ENCODE measurements at places on chromosomes 6 and 20.

DNA sequence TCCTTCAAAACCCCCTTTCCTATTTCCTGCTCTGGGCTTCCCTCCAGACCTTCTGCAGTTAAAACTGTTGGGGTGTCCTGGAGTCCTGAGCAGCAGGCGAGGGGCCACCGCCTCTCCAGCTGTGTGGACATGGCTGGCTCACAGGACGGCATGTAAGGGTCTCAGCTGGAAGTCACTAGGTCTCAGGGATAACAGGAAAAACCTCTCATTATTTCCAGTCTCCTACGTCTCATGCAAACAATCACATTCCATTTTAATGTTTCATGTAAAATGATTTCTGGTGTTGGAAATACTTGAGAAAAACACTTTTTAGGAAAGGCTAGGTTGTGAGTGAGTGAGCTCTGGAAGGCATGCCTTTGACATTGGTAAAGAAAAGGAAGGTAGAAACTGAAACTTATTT lies 158.7 kb downstream of the SCML4 start:
- DNase-seq = no peak

DNA sequence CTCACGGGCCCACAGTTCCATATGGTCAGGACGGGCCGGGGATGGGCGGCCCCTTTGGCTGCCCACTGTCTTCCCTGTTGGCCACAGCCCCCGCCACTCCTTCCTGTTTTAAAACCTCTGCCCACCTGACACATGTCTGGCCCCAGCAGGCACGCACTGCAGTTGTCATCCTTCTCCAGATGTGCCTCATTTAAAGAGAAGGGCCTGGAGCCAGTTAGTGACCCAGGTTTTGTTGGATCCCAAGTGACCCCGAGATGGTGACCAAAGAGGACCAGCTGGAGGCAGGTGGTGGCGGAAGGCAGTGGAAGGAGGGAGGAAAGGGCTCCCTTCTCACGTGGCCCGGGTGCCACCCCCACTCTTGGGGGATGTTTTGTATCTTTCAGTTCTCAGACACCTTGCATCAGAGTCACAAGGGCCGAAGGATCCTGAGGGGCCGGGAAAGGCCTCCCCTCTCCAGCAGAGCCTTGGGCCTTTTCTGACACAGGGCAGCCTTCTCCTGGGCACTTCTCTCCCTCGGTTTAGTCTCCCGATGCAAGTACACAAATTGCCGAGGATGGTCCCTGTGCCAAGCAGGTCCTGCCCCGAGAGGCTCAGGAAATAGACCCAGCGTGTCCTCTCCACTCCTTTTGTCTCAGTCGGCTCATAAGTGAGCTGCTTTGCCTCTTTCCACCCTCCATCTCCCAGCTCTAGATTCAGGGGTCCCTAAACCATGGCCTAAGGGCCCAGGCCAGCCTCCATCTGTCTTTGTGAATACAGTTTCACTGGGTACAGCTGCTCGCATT lies 117.6 kb downstream of the SULF2 start:
- no peak for DNase-seq

DNA sequence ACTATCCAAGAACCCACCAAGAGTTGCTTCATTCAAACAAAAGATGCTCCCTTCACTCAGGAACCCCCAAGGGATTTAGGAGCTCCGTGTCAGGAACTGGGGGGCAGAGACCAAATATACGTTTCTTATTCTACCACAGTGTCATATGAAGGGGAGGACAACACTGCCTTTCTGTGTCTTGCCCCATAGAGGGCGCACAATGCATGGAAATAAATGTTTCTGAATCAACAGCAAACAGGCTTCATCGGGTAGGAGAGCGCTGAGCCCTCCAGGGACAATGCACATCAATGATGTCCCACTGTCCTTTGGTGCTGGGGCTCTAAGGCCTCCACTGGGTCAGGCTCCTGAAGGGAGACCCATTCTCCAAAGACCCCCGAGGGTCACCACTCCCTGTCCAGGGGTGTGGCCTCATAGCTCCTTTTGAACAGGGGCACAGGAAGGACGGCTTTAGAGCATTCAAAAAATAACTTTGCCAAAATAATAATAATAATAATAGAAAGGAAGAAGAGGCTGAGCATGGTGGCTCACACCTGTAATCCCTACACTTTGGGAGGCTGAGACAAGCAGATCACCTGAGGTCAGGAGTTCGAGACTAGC lies 31.1 kb downstream of the PLG start:
- peak; percentile 0 for DNase-seq

DNA sequence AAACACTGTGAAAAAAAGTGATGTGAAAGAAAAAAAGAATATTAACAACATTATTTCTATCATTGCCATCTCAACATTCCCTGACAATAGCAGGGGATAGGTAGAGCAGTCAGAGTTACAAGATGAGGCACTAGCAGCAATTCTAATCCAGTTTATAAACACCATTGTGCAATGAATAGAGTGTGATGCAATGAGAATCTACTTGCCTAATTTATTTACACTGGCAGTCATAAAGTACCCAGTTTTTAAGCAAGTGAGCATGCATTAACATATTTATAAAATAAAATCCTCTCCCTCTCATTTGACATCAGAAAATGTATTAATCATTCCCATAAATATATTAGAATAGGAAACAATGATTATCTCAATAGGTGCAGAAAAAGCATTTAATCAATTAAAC lies 2.5 kb upstream of the MANEA start:
- no peak for DNase-seq

GRCh38 chr6:97594844-97595243 lies 311.8 kb upstream of the MMS22L start:
- DNase-seq = no peak

DNA sequence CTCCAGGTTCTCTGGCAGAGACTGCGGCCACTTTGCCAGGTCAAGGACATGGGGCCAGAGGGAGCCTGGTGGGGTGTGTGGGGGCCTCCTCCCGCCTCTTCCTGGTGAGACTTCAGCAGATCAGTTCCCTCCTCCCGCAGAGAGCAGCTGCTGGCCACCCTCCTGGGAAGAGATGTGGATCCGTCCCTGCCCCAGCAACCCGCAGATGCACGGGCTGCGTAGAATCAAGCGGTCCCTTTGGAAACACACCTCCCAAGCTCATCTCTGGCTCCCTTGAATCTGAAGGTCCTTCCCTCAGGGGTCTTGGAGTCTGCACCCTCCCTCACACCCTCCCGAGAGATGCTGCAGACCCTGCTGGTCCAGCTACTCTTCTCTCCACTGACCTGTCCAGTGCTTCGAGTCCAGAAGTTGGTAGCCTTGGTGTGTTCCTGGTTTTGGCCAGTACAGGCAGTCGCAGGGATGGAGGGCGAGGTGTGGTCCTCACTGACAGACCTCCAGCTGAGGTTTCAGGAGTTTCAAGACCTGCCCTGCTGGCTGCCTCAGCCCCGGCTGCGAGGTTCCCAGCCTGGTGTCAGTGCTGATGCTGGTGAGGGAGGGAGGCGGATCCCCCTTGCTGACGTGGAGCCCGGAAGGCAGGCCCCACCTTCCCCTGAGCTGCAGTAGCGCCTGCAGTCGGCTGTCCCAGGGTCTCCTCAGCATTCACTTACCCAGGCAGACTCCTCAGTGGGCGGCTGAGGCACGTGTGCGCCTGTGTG lies at the start of gene NPBWR2:
TSS of gene NPBWR2 (minus strand) at position 585 of the 755 bp plus-strand sequence. CDS start 734 bp downstream, outside the sequence.
- DNase-seq = no peak

GRCh38 chr20:43387737-43388136 lies 70.0 kb upstream of the SRSF6 start:
- no peak for DNase-seq

GRCh38 chr6:89611666-89612065 lies 26.9 kb downstream of the LYRM2 start:
- no peak for DNase-seq

- DNase-seq = no peak
Observed at GRCh38 chr6:123171341-123172115, 175.5 kb downstream of the CLVS2 start.

- no peak for DNase-seq
Observed at GRCh38 chr6:167770291-167770955, 56.3 kb upstream of the AFDN start.

GRCh38 chr20:63252284-63252711 lies 2.0 kb downstream of the NKAIN4 start:
- DNase-seq = no peak

DNA sequence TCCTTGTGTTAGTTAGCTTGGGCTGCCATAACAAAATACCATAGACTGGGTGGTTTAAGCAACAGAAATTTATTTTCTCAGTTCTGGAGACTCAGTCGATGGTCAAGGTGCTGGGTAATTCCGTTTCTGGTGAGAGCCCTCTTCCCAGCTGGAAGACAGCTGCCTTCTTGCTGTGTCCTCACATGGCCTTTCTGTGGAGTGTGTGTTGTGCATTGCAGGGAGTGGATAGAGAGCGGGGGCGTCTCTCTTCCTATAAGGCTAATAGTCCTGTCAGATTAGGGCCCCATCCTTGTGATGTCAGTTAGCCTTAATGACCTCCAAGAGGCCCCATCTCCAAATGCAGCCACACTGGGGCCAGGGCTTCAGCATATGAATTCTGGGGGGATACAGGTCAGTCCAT lies 19.2 kb downstream of the CHMP4B start:
- peak; percentile 73 for DNase-seq

GRCh38 chr6:142500250-142500786 lies 198.5 kb downstream of the ADGRG6 start:
- DNase-seq = no peak

DNA sequence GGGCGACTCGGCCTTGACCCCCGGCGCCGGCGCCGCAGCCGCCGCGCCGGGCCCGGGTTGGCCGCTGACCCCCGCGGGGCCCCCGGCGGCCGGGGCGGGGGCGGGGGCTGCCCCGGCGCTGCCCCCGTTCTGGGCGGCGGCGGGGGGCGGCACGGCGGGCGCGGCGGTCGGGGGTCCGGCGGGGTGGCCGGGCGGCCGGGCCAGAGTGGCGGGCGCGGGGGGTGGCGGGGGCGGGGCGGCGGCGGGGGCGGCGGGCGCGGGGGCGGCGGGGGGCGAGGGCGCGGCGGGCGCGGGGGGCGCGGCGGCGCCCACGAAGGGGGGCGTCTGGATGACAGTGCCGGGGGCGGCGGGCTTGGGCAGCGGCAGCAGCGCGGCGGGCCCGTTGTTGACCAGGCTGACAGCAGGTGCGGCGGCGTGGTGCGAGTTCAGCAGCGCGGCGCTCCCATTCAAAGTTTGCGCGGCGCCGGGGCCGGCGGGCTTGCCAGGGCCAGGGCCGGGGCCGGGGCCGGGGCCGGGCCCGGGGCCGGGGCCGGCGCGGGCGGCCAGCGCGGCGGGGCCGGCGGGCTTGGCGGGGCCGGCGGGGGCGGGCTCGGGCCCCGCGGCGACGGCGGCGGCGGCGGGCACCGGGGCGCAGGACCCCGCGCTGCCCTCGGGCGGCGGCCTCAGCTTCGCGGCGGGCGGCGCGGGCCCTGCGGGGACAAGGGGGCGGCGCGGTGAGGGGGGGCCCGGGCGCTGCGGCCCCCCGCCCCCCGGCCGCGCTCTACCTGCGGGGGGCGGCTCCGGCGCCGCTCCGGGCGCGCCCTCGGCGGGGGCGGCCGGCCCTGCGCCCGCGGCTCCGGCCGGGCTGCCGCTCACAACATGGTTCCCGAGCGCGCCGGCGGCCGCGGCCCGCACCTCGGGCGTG lies 659 bp downstream of the TAF4 start:
- DNase-seq = no peak

DNA sequence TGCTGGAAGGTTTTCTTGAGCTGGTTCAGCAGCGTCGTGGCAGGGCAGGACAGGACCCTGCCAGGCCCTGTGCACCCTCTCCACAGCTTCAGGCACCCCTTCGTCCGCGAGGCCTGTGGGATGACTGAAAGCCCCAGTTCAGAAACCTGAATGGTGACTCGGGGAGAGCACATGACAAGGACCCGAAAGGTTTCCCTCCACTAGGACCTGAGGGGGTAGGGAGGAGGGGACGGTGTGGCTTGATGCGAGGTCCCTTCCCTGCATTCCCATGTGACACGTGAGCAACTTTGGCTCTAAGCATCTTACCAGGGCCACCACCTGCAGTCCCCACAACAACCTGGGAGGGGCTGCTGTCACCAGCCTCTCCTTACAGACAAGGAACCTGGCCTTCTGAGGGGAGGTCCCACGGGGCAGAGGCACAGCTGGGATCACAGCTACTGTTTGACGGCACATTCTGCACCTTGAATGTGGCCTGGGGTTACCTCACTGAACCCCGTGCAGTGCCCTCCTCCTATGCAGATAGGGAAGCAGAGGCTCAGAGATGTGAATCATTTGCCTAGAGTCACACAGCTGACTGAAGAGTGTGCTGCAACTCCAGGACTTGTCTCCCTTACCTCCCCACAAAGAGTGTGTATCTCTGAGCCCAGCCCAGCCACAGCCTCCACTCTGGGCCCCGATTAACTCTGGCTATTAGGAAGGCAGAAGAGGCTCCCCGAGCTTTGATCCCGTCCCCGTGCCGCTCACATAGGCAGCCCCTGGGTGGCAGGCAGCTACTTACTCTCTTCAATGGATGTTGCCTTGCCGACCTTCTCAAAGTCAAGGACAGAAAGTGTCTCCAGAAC lies 84.6 kb downstream of the PTPN1 start:
- no peak for DNase-seq

GRCh38 chr6:143806282-143807102 lies 36.6 kb upstream of the LTV1 start:
- DNase-seq = no peak

DNA sequence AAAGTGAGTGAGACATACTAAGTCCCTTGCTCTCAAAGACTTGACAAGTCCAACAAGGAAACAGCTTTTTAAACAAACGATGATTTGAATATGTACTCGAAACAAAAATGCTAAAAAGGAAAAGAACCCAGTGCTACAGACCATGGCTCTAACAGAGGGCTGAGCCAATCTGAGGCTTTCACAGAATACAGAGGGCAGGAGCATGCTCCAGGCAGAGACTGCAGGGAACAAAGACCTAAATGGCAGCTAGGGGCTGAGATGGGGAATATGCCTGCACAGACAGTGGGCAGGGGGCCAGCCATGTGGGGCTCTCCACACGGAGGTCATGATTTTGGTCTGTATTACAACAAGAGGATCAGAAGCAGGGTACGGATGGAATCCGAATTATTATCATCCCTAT lies 31.1 kb upstream of the C6orf118 start:
- DNase-seq = no peak

- no peak for DNase-seq
Observed at GRCh38 chr6:22053391-22053997, 243.3 kb downstream of the PRL start.

GRCh38 chr6:90090866-90091265 lies 196.6 kb downstream of the GJA10 start:
- no peak for DNase-seq

- DNase-seq = no peak
Observed at GRCh38 chr20:57372581-57373350, 18.4 kb upstream of the RBM38 start.

DNA sequence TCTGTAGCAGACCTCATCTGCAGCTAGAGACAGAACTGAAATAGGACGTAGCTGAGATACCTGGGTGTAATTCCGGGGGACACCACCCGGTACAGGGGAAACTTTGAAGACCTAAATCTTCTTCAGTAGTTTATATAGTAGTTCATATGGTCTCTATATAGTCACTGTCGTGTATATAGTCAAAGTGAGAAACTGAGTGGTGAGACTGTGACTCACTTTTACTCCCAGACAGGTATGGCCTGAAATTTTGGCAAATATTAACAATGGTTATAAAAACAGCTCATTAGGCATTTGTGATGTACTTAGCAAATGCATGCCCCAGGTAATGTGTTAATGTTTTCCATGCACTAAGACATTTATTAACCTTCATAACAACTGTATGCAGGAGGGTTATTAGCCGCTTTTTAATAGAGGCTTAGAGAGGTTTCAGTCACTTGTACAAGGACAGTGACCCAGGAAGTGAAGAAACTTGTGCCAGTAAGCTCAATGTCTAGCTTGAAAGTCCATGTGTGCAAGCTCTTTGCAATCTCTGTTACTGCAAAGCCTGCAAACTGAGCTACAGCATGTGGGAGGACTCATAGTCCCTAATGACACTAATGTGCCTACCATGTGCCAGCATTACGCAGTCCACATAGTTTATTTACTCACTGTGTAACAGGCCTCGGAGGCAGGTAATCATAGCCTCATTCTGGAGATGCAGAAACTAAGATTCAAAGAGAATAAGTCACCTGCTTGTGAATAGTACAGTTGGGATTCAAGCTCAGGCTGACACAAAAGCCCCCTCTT lies 165.4 kb upstream of the CHD6 start:
- DNase-seq = no peak

All from NCI-H2227 treated with DMSO at 0.1 percent for 48 hours (cell line).